ENCODE measurements at places on chromosomes 4 and X. TPM values are rescaled to one million over a fixed set of nuclear protein-coding genes. Genes with fewer than 3 reads are reported as not detected.

ACSL1 gene
- 27.2 TPM for total RNA-seq

DAPP1 gene
- total RNA-seq: not detected

CYSLTR1 gene
- not detected for total RNA-seq

PCDH10 gene
- total RNA-seq: 18.9 TPM

RAB39B gene
- total RNA-seq: 5.5 TPM

PRSS12 gene
- total RNA-seq: 3.0 TPM

GCNA gene
- total RNA-seq: 1.2 TPM

PLK4 gene
- total RNA-seq: 46.9 TPM

NDST3 gene
- total RNA-seq: 0.74 TPM

LRIT3 gene
- not detected for total RNA-seq

F8A2 gene
- not detected for total RNA-seq

SSX3 gene
- not detected for total RNA-seq

CLIC2 gene
- 4.8 TPM for total RNA-seq

ZCCHC4 gene
- 9.8 TPM for total RNA-seq

PAGE1 gene
- total RNA-seq: not detected

COL4A5 gene
- 12.5 TPM for total RNA-seq

ZNF157 gene
- total RNA-seq: not detected

GLRB gene
- total RNA-seq: 9.4 TPM

AKAP14 gene
- total RNA-seq: not detected

HTRA3 gene
- total RNA-seq: not detected

MTMR8 gene
- total RNA-seq: not detected

ADGRG4 gene
- not detected for total RNA-seq

HSFX3 gene
- total RNA-seq: not detected

HDAC6 gene
- 38.8 TPM for total RNA-seq

PTTG2 gene
- not detected for total RNA-seq

Data from A172 (cell line).